ENCODE measurements at places on chromosomes 1 and 21. TPM values are rescaled to one million over a fixed set of nuclear protein-coding genes. Genes with fewer than 3 reads are reported as not detected.

Gene NFASC
- 0.19 TPM for total RNA-seq

Gene DYRK1A
- 40.9 TPM for total RNA-seq

Gene DNAJC28
- 0.77 TPM for total RNA-seq

Gene CPTP
- total RNA-seq, result 28.9 TPM

Gene ERG
- total RNA-seq, result not detected

Gene KRTAP19-4
- total RNA-seq, result not detected
